ENCODE measurements at places on chromosomes 11 and 22.

DNA sequence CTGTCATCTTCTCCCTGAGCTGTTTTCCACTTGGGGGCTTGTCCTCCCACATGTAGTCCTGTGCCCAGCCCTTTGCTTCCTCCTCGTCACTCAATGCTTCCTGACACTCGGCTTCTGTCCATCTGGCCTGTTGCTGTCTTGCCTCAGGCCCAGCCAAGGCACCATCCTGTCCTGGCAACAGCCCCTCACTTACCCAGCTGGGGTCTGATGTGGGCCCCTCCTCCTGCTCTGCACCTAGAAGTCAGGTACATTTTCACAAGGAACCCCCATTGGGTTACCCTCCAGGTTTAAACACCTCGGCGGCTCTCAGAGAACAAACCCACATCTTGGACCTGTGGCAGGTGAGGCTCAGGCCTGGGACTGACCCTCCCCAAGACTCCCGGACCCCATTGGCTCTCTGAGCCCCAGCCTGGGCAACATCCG is 784.8 kb downstream of the TBC1D22A start:
- DNase-seq = no peak

DNA sequence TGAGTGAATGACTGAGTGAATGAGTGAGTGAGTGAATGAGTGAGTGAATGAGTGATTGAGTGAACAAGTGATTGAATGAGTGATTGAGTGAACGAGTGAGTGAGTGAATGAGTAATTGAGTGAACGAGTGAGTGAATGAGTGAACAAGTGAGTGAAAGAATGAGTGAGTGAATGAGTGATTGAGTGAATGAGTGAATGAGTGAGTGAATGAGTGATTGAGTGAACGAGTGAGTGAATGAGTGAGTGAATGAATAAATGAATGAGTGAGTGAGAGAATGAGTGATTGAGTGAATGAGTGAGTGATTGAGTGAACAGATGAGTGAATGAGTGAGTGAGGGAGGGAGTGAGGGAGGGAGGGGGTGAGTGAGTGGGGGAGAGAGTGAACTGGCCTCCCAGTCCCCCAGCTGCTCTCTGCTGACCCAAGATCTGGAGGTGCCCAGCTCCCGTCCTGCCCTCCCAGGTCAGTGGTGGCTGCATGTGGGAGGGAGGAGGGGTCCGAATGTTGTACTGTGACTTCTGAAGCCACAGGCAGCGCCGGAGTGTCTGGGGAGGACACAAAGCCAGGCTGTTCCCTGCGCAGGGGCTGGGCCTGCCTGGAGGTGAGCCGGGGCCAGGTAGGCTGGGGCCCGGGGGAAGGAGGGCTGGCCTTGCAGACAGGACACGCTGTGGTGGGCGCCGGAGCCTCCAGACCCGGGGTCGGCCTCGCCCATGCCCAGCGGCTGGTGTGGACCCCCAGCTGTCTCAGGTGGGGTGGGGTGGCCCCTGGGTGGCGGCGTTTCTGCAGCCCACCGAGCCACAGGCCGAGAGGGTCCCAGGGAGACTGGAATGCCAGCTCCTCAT is 17.8 kb upstream of the PIM3 start:
- DNase-seq = no peak

DNA sequence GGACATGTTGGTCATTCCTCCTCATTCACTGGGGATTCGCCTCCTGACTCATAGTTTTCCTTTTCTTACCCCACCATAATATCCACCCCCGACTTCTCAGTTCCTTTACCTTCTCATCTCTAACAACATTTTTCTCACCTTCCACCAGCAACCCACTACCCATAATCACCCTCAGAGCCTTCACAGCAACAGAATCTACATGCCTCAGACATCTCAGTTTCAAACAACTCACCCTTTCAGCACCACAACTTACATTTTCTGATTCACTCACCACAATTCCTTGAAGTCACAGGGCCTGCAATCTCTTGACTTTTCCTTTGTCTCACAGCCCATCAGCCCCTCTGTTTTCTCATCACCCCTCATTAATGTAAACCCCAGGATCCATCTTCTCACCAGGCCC is 2.3 kb upstream of the MTNR1B start:
- DNase-seq = no peak

DNA sequence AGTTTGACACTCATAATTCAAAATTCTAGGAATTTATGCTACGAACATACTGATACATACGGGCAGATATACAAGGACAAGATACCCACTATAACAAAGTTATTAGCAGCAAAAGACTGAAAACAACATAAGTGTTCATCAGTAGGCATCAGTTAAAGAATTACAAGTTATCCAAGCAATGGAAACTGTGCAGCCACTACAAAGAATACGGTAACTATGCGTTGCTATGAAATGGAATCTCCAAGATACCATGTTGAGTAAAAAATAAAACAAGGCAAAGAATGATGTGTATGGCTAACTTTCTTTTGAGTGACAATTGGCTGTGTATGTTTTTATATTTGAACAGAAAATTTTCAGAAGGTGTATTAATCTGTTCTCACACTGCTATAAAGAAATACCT is 151.7 kb downstream of the ADAMTS15 start:
- no peak for DNase-seq
